ENCODE measurements at places on chromosomes 2 and 18.

- no peak overlapping the region for H3K4me3 ChIP-seq
- peaks cover 3% of the 10 kb centered on the region for H3K36me3 ChIP-seq
- no peak overlapping the region for H3K27ac ChIP-seq
- no peaks in the 10 kb centered on the region for H3K4me1 ChIP-seq
Observed at GRCh38 chr18:79071037-79071436, 1.8 kb downstream of the ATP9B start.

DNA sequence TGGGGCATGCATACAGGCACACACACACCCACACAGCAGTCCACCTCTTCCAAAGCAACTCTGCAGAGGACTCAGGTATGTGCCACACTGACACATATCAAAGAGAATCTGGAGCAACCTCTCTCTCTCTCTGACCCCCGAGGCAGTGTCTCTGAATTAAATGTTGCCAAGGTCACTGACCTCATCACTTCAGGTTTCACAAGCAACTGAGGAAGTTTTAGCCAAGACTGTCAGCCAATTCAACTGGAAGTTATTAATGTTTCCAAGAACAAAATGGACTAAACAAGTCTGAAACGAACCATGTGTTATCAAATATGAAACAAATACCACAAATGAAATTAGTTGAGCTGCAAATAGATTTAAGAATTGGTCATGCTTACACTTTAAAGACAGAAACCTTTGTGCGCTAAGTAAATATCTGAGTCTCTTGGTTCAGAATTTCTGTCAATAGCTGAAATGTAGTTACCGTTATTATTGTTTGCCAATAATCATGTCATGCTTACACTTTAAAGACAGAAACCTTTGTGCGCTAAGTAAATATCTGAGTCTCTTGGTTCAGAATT lies 86.1 kb downstream of the SLC25A12 start:
- H3K27me3 ChIP-seq, result no peaks in the 10 kb centered on the region
- H3K4me1 ChIP-seq, result no peaks in the 10 kb centered on the region
- H3K4me3 ChIP-seq, result no peak overlapping the region
- peaks cover 2% of the 10 kb centered on the region for H3K36me3 ChIP-seq

- no peak for DNase-seq
- no peaks in the 10 kb centered on the region for H3K4me1 ChIP-seq
- peaks cover 4% of the 10 kb centered on the region for H3K27me3 ChIP-seq
- no peaks in the 10 kb centered on the region for H3K36me3 ChIP-seq
- H3K27ac ChIP-seq, result no peak overlapping the region
Observed at GRCh38 chr2:144481666-144482065, 38.3 kb downstream of the ZEB2 start.

DNA sequence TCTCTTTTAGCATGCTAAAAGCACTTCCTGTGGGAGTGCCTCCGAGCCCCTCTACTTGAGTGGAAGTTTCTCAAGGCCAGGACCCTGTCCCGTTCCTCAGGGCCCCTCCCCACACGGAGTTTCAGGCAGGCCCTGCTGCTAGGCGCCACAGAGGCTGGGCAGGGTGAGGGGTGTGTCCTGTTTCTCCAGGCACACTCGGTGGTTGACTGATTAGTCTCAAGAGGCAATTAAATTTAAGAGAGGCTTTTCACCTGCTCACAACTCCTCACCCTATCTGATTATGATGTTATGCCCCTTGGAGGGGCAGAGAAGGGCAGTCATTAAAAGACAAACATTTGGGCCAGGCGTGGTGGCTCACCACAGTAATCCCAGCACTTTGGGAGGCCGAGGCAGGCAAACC lies 160.8 kb upstream of the HAAO start:
- DNase-seq, result peak; percentile 45
- no peaks in the 10 kb centered on the region for H3K36me3 ChIP-seq
- H3K4me1 ChIP-seq, result peaks cover 59% of the 10 kb centered on the region
- H3K4me3 ChIP-seq, result no peak overlapping the region
- H3K27ac ChIP-seq, result no peak overlapping the region
- H3K27me3 ChIP-seq, result no peaks in the 10 kb centered on the region

DNA sequence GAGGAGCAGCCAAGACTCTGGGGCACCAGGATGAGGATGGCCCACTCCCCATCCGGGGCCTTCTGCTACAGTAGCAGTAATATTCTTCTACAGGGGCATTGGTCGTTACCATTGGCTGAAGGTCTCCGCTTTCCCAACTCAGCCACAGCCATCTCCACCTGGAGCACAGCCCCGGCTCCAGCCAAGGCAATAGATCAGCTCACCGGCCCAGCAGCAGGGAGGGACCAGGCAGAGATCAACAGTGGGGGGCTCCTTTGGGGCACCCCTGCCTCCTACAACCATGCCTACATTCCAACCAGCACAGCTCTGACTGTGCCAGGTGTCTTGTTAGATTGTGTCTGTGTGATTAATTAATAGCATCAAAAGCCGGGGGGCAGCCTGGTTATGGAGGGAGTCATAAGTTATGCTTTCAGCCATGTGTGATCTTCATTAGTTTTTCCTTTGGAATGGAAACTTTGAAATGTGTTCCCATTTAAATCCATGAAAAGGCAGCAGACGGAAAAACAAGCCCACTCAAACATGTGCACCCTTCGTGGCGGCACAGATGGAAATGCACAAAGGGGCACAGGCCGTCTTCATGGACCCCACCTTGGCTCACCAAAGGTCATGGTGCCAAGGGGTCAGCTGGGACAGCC lies 68.6 kb upstream of the BZW1 start:
- no peak overlapping the region for H3K4me3 ChIP-seq
- no peaks in the 10 kb centered on the region for H3K36me3 ChIP-seq
- no peak for DNase-seq
- no peaks in the 10 kb centered on the region for H3K27me3 ChIP-seq
- H3K4me1 ChIP-seq, result no peaks in the 10 kb centered on the region

DNA sequence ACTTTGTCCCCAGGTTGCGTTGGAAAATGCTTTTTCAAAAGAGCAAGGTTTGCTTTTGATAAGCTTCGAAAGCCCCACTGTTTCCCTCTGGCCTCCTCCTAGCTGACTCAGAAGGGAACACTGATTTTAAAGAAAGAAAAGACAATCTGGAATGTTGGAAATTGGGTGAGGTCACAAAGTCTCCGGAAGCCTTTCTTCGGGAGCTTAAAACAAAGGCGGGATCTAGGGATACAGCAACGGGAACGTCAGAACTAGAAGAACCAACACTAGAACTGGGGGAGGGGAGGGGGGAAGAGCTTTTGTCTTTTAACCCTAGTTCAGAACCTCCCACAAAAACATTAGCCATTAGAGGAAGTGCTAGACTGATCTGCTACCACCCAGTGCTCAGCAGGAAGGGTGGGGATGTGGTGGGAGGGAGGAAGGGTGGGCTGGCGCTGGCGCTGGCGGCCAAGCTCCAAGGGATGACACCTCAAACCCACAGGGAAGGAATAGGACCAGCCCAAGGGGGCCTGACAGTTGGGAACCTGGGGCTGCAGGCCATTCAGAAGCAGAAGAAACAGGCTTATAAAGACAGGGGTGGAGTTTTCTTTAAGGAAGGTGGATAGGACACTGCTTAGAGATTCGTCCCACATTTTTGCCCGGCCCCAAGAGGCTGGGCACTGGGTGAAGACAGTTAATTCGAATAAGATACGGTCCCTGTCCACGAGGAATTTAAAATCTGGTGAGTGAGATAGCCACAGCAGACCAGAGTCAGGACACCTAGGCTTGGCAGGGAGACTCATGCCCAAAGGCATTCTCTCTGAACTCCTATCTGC lies 1.7 kb downstream of the TMSB10 start:
- peaks cover 10% of the 10 kb centered on the region for H3K4me1 ChIP-seq
- DNase-seq, result peak; percentile 73
- H3K27me3 ChIP-seq, result no peaks in the 10 kb centered on the region
- peak overlapping the region; percentile 98 for H3K27ac ChIP-seq

DNA sequence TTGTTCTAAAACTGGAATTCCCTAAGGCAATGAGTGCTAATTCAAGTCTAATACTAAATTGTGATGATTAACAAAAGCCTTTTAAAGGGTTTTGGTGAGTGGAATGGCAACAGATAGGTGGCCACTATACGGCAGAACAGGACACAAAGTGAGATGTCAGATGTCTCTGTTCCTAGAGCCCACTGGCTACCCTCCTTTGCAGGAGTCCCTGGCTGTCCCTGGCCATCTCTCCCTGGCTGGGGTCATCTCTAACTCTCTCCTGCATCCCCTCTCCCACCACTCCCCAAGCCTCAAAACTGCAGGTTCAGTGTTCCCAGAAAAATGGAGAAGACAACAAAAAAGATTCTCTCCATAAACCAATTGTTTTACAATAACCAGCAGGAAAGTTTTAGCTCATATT lies 79.2 kb downstream of the MDH1 start:
- no peak for DNase-seq
- H3K4me3 ChIP-seq, result no peak overlapping the region
- H3K4me1 ChIP-seq, result no peaks in the 10 kb centered on the region

- peak; percentile 96 for DNase-seq
- H3K27me3 ChIP-seq, result no peaks in the 10 kb centered on the region
- H3K36me3 ChIP-seq, result no peaks in the 10 kb centered on the region
- H3K4me1 ChIP-seq, result peaks cover 5% of the 10 kb centered on the region
- H3K4me3 ChIP-seq, result no peak overlapping the region
- peak overlapping the region; percentile 76 for H3K27ac ChIP-seq
Observed at GRCh38 chr2:28366496-28367282, 26.0 kb upstream of the FOSL2 start.

DNA sequence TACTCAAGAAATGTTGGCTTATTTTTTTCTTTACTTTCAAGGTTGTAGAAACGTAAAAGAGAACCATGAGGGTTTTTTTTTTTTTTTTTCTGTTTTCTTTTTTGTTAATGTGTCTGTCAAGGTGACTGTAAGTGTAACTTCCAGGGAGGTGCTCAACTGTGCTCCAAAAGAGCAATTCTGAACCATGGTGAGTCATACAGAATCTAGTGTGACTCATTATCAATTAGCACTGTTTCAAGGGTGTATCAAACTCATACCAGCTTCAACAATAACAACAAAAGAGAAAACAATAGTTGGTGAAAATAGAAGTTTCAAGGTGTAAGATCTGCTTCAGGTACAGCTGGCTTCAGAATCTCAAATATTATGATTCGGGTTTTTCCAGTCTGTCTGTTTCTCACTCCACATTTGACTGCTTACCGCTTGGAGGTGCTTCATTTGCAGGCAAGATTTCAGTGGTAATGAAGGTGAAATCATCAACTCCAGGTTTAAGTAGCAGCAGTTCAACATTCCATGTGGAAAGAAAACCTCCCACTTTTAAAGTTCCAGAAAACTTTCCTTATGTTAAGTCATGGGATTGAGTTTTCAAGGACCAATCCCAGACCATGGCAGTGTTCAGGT lies 850.6 kb downstream of the CNTNAP5 start:
- no peaks in the 10 kb centered on the region for H3K4me1 ChIP-seq
- no peak overlapping the region for H3K4me3 ChIP-seq
- no peaks in the 10 kb centered on the region for H3K27me3 ChIP-seq

DNA sequence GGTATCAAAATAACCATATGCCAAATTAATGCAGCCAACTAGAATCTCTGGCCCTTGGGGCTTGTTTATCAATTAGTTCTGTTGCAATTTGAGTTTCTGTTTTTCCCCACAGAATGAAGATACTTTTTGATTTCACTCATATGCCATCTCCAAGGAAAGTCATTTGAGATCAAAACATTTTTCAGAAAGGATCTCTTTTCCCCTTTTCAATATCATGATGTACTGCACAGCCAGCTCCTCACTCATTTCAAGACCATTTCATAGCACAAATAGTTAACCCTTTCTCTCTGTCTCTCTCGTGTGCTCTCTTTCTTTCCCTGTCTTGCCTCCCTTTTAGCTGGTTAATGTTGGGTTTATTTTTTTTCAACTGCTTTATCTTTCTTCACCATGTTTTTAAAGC lies 387.3 kb downstream of the STK39 start:
- no peaks in the 10 kb centered on the region for H3K36me3 ChIP-seq
- H3K4me1 ChIP-seq, result no peaks in the 10 kb centered on the region

- no peak overlapping the region for H3K27ac ChIP-seq
- H3K4me1 ChIP-seq, result no peaks in the 10 kb centered on the region
- H3K27me3 ChIP-seq, result no peaks in the 10 kb centered on the region
- H3K36me3 ChIP-seq, result no peaks in the 10 kb centered on the region
Observed at GRCh38 chr2:229443141-229443540, 172.1 kb upstream of the PID1 start.

- H3K27ac ChIP-seq, result no peak overlapping the region
- peaks cover 60% of the 10 kb centered on the region for H3K27me3 ChIP-seq
- no peak overlapping the region for H3K4me3 ChIP-seq
- DNase-seq, result peak; percentile 17
- peaks cover 2% of the 10 kb centered on the region for H3K4me1 ChIP-seq
- H3K36me3 ChIP-seq, result no peaks in the 10 kb centered on the region
Observed at GRCh38 chr2:152097801-152098495, 896 bp downstream of the CACNB4 start.

DNA sequence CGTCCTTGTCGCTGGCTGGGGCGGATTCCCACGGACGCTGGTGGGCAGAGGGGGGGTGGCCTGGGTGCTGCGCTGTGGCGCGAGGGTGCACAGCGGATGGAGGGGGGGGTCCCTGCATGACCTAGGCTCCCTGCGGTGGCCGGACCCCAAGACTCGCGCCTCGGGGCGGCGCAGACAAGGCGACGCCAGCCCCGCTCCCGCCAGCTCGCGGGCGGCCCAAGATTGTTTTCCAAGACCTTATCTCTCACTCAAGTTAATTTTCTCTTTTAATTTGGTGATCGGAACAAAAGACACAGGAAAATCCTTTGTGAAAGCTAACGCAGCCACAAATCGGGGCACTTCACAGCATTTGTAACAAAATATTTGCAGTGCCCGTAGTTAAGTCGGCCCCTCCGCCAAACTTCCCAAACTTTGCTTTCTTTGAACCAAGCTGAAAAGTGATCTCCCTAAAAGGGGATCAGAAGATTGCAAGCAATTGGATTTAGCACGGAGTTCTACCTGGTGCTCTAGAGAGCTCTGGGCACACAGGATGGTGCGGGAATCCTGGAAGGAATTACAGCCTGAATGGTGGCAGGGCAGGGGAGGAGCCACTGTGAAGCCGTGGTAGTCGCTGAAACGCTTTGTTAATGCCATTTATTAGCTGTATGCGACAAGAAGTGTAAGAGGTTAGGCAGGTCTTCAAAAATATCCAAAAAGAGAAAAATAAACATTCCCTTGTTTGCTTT lies 4.8 kb upstream of the ID2 start:
- H3K27me3 ChIP-seq, result no peaks in the 10 kb centered on the region
- peak; percentile 46 for DNase-seq
- peaks cover 21% of the 10 kb centered on the region for H3K4me1 ChIP-seq
- H3K36me3 ChIP-seq, result no peaks in the 10 kb centered on the region
